ENCODE measurements at places on chromosomes 16 and 17.
A peak's percentile ranks its signal among the peaks of the same experiment; 100 is the strongest.

DNA sequence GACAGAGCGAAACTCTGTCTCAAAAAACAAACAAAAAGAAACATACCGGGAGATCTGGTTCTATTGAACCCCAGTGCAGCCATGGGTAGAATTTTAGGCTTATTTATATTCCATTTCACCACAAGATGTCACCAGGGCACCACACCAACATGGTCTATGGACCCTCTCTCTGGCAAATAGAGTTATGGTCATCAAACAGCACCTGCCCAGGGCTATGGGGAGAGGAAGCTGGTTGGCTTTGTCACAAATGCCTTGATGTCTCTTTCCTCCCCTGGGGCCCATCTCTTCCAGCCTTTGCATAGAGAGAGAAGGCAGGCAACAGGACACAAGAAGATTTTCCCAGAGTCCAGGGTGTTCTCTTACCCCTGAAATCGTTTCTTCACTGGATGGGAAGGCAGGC is 128.4 kb downstream of the WWOX start:
- peak; percentile 38 for DNase-seq

DNA sequence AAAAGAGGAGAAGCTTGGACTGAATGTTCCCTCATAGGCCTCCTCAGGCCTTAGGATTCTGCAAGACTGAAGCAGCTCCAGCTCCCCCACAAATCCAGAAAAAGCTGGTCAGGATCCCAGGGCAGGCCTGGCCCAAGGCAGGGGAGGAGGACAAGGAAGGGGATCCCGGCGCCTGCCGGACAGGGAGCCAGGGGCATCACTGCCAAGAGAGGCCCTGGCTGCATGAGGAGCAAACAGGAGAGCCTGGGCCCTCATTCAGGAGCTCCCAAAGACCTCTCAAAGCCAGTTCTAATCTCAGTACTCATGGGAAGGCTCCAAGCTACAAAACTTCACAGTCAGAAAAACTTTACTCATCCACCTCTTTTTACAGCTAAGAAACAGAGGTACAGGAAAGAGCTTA is 67.3 kb downstream of the ZNF423 start:
- no peak for DNase-seq

- DNase-seq: no peak
Observed at GRCh38 chr17:50475362-50475761, 3.3 kb upstream of the RSAD1 start.

GRCh38 chr16:59469266-59469665 is 735.1 kb upstream of the GOT2 start:
- no peak for DNase-seq

DNA sequence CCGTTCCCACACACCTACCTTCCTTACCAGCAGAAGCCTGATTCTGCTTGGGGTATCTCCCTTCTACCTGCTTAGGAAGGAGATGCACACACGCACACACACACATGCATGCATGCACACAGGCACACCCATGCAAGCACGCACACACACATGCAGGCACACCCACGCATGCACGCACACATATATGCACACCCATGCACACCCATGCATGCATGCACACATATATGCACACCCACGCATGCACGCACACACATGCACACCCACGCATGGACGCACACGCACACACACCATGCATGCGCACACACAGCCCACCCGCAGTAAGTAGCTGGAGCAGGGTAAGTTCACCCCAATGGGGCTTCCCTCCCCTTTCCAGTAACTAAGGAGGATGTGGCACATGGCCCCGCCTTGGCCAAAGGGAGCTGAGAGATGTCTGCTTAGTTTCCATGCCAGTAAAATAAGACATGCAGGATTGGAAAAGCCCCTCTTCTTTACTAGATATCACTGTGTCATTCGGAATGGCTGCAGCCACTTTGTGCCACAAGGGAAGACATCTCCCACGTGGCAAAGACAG is 33.7 kb downstream of the ADCY9 start:
- DNase-seq: no peak

- DNase-seq: no peak
Observed at GRCh38 chr16:12699161-12699560, 104.5 kb downstream of the CPPED1 start.

GRCh38 chr17:4796552-4796920 is 572 bp downstream of the PSMB6 start:
- no peak for DNase-seq

DNA sequence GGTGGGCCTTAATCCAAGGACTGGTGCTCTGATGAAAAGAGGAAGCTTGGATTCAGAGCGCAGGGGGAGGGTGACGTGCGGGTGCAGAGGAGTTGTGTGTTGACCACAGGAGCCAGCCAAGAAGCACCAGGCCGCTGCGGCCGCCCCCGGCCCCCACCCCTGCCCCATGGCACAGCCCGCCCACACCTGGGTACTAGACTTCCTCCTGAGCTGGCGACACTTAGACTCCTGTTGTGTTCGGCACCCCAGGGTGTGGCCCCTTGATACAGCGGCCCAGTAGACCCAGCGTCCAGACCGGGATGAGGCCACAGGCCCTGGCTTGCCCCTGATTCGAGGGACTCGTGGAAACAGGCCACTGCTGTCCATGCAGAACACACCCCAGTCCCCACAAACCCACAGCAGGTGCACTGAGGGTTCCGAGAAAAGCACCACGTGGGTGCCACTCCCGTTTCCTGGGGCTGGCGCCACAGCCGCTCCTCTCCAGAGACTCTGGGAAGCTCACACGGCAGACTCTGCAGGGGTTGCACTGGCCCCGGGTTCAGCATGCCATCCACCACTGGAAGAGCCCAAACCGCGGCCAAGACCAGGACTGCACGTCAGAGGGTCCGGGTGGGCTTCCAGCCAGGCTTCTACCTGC is 5.7 kb upstream of the SNAI3 start:
- DNase-seq: no peak

- no peak for DNase-seq
Observed at GRCh38 chr17:30415491-30415890, 36.8 kb downstream of the CPD start.

GRCh38 chr17:27157297-27157696 is 136.6 kb upstream of the WSB1 start:
- DNase-seq: no peak

DNA sequence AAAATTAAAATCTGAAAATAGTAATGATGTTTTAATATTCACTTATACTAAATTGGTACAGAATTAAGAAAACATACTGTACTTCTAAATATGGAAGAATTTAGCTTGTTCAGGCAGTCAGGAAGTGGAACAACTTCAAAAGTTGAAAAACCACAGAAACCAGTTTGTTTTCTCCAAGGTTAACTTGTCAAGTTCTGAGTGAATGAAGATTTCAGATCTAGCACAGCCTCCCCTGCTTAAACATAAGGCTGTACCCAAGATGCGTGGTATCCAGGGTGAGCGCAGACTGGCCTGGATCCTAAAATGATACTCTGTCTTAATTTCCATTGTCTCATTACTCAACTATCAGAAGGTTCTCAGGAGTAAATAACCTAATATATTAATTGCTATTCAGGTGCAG is 730.7 kb upstream of the KIF2B start:
- DNase-seq: no peak

GRCh38 chr16:50505714-50506542 is 42.3 kb upstream of the NKD1 start:
- DNase-seq: no peak

GRCh38 chr16:85431431-85432124 is 181.5 kb upstream of the GSE1 start:
- DNase-seq: no peak

GRCh38 chr17:66527335-66527734 is 224.9 kb downstream of the PRKCA start:
- no peak for DNase-seq

GRCh38 chr16:55418586-55418985 is 60.4 kb upstream of the MMP2 start:
- DNase-seq: no peak

GRCh38 chr16:351804-352520 is 561 bp downstream of the AXIN1 start:
- DNase-seq: no peak

DNA sequence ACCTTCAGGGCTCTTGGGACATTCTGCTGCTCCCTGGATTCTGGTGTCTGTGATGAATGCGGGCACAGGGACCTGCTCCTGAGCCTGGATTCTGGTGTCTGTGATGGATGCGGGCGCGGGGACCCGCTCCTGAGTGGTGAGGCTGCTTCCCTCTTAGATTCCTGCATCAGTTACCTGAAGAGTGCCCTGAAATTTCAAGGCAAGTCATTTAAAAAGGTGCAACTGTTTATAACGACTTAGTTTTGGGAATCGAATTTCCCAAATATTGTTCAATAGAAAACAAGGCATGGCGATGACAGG is 7.0 kb downstream of the TMEM204 start:
- DNase-seq: no peak

GRCh38 chr17:64216000-64216337 is 47.1 kb downstream of the TEX2 start:
- DNase-seq: no peak

GRCh38 chr16:29862383-29862883 is 593 bp downstream of the CDIPT start:
- DNase-seq: peak; percentile 21

DNA sequence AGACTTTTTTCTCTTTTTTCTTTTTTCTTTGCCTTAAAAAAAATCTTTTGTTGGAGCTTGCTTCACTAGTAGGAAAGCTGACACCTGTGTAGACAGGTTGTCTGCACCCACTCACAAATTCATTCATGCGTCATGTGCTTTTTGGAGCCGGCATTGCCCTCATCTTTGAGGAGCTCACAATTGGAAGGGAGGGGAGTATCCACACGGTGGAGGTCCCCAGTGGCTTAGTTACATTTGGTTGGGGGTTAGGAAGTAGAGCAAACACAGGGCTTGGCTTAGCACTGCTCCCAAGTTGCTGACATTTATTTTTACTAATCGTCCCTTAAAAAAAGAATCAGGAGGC is 18.7 kb upstream of the MEIOB start:
- peak; percentile 45 for DNase-seq

DNA sequence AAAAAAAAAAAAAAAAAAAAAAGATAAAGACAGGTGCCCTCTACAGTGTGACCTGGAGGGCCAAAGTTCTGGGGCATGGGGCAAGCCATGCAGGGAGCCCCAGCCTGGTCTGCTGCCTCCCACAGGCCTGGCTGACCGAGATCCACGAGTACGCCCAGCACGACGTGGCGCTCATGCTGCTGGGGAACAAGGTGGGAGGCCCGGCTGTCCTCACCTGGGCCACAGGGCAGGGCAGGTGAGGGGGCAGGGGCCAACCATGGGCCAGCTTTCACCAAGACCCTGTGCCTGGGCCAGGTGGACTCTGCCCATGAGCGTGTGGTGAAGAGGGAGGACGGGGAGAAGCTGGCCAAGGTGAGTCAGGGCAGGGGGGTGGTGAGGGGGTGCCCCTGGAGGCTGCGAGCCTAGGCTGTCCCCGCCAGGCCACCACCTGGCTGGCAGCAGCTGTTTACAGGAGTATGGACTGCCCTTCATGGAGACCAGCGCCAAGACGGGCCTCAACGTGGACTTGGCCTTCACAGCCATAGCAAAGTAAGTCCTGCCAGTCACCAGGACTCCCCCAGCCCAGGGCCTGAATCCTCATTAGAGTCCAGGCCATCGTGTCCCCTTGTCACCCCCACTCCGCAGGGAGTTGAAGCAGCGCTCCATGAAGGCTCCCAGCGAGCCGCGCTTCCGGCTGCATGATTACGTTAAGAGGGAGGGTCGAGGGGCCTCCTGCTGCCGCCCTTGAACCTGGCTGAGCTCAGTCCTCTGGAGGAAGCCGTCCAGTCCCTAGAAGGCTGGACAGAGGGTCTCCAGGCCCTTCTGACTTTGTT is 2.7 kb upstream of the TRAF7 start:
- DNase-seq: no peak

DNA sequence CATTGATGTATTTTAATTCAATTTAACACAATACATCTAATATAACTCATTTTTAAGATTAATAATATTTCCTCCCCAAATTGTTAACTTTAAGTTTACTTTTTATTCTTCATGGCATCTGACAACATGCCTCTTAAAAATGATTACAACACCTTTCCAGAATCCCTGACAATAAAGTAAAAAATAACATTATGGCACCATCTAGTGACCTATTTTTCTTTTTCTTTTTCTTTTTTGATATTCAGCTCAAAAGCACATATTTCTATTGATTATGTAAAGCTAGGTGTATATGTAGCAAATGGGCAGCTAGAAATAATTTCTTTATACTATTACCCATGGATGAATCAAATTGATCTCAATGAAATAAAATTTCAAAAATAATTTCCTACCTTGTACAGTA is 834.3 kb upstream of the CDH8 start:
- DNase-seq: no peak

- no peak for DNase-seq
Observed at GRCh38 chr17:5299383-5299782, 17.3 kb downstream of the RABEP1 start.

- no peak for DNase-seq
Observed at GRCh38 chr17:65259696-65260485, 122.7 kb downstream of the RGS9 start.

GRCh38 chr17:37283414-37283961 is 92.3 kb upstream of the C17orf78 start:
- DNase-seq: no peak

Measured in NCI-H1092 treated with DMSO at 0.1 percent for 48 hours (cell line).